ENCODE measurements at places on chromosomes 6 and 20.

DNA sequence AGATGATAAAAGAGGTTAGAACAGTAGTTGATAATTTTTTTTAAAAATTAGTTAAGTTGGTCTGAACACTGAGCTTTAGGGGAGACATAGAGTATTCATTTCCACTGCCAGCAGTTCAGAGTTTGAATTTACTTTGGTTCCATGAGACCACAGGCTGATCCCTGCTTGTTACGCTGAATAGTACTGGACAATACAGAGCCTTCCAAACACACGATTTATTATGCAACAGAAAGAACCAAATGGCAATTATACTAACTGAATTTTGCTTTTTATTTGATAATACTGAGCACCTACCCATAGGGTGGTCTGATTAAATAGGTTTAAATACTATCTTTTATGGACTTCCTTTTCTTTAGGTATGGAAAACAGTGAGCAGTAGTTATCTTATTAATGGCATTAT, 111.4 kb downstream of the POPDC3 start:
- DNase-seq: no peak

DNA sequence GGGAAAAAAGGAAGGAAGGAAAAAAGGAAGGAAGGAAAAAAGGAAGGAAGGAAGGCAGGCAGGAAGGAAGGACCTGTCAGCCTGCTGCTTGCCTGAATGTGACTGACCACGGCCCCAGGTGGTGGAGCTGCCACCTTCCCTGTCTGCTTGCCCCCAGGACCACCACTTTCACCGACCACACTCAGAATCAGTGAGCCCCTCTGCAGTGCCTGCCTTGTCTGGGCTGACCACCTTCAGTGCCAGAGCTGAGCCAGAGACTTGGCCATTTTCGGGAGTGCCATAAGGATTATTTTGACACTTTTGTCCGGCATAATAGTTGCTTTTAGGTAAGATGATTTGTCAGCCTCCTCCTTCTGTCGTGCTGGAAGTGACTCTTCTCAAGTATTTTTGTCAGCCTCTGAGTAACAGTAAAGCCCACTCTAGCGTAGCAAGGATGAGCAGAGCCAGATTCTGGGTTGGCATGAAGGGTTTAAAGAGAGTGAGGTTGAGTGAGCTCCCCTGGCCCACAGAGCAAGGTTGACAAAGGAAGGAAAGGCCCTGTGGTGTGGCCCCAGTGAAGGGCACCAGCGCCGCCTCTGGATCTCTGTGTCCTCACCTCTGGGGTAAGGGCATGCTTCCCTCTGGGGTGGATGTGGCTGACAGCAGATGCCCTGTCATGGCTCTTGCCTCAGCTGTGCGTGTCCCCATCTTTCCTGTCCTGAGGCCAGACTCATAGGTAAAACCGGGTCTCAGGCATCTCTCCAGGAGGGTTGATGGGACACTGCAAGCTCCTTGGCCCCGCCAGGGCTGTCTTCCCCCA, 214.7 kb upstream of the FOXQ1 start:
- DNase-seq: no peak

DNA sequence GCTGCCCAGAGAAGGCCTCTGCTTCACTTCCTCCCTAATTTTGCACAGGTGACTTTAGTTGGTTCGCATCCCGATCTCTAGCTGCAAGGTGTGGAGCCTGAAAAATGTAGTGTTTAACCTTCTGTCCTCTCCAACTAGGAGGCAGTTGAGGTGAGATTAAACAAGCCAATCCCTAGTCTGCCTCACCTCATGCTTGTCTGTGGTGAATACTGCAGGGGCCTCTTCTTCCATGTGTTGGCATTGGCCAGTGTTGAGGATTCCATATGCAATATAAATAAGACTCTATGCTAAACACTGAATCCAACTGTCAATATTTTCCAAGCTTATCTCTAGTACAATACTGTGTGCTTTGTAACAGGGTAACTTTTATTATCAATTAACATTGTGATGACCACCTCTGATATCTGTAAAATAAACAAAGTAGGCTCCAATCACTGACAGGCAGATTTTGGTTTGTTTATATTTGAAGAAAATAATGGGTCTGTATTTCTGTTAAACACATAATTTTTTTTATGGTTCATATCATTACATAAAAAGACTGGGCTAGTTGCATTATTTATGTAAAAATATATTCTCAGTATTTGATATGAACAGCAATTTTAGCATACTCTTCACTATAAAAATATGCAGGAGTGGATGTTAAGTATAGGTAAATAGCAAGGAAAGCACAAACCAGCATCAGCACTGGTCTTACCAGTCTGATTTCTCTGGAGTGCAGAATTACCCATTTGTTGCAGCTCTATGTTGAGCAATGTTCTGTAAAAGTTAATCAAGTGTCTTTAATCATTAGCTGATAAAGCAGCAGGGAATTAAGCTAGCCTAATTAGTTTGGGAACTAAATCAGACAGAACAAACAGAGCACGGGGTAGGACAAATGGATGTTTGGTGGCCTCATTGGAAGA, 74.0 kb downstream of the ANKRD6 start:
- peak; percentile 41 for DNase-seq

GRCh38 chr6:108294297-108294726, 542 bp upstream of the AFG1L start:
- peak; percentile 37 for DNase-seq
